ENCODE measurements at places on chromosomes 3 and 15.

GRCh38 chr3:148379763-148380382 is 317.8 kb upstream of the AGTR1 start:
- DNase-seq: no peak

GRCh38 chr3:136831461-136831860 is 12.5 kb downstream of the SLC35G2 start:
- DNase-seq: no peak

DNA sequence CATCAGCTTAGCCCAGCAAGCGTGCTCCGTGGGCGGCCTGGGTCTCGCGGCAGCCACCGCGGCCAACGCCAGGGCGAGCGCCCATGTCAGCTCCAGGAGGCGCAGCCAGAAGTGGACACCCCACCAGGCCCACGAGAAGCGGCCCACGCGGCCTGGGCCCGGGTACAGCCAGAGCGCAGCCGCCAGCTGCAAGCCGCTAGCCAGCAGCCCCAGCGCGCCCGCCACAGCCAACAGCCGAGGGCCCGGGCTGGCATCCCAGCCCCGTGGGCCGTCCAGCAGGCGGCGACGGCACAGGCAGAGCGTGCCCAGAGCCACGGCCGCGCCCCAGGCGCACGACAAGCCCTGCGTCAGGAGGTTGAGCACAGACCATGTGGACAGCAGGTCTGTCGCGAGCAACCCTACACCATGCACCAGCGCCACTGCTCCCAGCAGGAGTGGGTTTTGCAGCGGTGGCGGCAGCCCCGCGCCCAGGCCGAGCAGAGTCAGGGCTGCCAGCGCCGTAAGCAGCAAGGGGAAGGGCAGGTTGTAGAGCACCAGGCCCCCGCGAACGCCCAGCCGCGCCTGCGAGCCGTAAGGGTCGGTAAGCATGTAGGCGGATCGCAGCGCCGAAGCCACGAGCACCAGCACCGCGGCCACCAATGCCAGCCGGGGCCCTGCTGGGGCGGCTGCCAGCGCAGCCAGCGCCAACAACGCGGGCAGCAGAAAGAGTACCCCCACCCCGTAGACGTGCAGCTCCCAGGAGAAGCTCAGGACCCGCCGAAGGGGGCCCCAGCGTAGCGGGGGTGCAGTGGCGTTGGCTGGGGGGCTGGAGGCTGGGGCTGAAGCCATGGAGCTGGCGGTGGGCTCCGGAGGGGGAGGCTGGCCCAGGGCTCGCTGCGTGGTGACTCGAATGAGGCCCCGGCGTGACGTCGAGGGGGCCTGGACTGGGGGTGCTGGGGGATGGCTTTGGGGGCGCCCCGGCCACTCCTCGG is 4.9 kb downstream of the PRRT3 start:
- DNase-seq: no peak

DNA sequence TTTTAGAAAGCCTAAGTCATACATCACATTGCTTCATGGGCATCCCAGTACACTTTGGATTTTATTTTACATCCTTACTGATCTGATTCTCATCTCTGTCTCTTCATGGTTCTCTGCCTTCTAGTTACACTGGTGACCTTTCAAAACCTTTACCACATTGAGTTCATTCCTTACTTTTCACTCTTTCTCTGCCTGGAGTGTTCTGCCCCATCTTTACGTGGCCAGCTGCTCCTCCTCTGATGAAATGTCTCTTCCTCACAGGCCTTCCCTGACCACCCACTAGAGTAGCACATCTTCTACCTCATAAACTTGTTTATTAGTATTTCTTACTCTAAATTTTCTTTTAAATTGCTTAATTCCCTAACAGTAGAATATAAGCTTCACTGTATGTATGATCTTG is 17.7 kb downstream of the CTNNB1 start:
- no peak for DNase-seq

DNA sequence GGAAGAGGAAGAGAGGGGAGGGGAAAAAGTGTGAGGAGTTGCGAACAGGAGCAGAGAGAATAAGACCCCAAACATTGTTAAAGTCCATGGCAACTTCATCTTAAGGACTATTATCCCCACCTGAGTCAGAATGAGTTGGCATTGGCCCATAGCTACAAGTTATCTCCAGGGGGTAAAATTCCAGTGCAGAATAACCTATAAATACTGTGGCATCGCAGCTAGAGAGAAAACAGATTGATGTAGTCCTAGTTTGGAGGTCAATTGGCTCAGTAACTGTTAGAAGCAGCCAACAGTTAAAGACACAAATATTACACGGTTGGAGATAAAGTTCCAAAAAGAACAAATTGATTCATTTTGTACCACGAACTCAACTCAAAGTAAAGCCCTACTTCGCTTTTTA is 313.9 kb upstream of the CCDC54 start:
- no peak for DNase-seq

GRCh38 chr3:133949438-133949837 is 53.8 kb upstream of the RAB6B start:
- DNase-seq: no peak

- DNase-seq: no peak
Measured at GRCh38 chr3:25430287-25430934, 2.3 kb downstream of the RARB start.

DNA sequence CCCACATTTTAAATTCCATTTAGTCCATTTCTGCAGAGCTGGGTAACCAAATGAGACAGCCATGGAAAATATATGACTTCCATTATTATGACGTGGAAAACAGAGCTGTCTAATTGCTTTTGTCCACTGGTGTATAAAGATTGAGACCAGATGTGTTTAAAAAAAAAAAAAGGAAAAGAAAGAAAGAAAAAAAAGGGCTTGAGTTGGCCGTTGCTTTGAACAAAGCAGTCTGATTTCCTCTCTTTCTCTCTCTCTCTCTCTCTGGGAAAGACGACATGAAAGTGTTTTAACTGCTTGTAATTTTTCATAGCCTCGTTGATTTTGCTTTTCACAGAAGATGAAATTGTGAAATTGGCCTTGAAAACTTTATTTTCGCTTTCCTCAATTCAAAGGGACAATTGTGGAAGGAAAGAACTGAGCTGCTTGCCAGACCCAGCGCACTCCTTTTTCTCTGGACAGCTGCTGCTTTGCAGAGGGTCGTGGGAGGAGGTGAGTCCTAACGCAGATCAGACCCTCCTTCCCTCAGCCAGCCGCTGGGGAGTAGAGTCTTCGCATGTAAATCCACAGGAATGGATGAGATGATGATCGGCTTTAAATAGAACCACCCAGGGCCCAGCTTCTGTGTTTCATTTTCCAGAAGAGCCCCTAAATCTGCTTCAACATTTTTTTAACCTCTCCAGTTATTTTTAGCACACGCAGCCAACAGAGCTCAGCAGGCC is 42.8 kb upstream of the UBE2E1 start:
- no peak for DNase-seq

GRCh38 chr3:180871901-180872300 is 40.6 kb upstream of the FXR1 start:
- no peak for DNase-seq

DNA sequence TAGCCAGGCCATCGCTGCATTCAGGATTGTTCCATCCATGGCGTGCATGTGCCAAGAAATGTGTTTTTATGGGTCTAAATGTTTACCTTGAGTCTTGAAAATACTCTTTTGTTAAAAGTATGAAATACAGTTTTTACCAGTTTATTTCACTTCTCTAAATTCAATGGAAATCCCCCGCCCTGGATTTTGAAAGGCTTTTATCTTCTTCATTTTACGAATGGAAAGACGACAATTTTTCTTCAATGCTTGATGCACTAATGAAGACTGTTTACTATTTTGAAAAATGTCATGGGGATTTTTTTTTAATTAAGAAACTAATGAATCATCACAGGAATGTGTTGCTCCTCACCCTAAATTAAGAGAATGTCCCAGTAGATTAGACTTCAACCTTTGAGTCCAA is 83.5 kb downstream of the FAM81A start:
- no peak for DNase-seq

- no peak for DNase-seq
Measured at GRCh38 chr3:106485802-106486201, 617.0 kb upstream of the CBLB start.

- peak; percentile 78 for DNase-seq
Measured at GRCh38 chr15:63945007-63945788, 101.1 kb downstream of the DAPK2 start.

DNA sequence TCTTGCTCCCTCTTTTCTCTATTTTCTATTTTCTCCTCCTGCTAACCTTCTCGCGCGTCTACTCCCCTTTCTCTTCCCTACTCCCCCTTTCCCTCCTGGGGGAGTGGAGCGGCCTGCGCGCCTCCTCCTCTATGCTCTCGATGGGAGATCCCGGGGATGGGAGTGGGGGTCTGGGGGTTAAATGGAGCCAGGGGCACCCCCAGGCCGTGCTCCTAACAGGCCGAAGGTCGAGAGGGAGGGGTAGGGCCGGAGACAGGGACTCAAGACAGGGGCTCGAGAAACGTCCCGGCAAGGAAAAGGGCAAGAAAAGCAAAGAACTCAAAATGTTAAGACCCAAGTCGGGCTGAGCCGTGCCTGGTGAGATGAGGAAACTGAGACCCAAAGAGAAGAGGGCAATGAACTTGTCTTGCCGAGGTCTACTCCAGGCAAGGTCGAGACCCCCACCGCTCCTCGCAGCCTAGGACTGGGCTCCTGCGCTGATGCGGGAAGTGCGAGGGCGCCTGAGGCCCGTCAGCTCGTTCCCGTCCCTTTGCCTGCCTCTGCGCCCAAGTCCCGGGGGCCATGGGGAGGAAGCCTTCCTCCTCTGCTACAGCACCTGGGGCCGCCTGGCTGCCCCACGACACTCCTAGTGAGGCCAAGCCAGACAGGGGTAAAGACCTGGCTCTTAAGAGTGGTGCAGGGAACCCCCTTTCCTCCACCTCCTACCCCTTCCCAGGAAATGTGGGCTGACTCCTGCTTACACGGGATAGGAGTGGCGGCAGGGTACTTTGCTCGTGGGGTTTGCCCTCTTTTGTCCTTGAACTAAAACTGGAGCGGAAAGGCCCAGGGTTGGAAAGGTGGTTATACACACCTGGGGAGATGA is 770 bp upstream of the MEGF11 start:
- no peak for DNase-seq

DNA sequence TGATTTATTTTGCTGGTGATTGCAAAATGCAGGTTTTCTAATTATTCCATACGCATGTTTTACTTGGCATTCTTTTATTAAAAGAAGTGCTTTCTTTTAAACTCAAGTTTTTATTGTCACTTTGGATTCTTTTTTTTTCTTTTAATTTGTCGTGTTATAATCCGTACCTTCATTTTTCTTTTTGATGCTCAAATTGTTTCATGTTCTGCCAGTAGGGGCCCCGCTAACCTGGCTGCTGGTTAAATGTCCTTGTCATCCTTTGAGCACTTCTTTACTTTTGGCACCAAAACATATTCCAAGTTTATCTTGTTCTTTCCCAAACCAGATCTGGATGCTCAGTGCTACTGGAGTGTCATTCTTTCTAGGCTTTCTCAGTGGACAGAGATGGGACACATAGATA is 31.6 kb downstream of the MED12L start:
- no peak for DNase-seq

- DNase-seq: peak; percentile 40
Measured at GRCh38 chr15:77031376-77032050, 36.6 kb downstream of the PSTPIP1 start.

DNA sequence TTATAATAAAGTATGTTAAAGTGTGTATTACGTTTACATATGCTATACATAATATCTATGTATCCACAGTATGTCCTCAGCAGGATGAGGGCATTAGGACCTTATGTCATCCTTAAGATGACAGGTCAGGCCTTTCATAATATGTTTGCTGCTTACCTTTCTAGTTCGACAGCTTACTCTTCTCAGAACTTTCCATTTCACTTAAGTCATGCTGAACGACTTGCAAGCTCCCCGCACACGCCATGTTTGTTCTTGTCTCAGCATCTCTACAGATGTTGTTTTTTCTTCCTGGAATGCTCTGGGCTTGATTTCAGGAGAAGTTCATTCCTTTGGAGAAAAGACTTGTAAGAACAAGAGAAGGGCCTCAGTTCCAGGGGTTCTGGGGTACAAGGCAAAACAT is 36.0 kb upstream of the PPARG start:
- no peak for DNase-seq

DNA sequence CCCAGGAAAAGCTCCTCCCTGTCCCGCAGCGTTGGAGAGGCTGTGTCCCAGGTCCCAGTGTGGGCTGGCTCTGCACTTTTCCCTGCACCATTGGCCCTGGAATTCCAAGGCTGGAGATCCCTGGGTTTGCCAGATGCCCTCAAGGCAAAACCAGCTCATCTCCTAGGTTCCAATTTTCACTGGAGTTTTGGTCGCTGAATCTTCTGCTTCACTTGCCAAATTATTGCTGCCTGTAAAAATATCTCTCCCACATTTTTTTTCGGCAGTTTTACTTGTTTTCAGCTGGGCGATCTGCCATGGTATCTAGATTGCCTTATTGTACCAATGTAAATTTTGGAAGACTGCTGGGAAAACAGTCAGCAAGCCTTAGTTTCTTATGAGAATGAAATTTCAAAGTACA is 150.9 kb upstream of the ATP10A start:
- no peak for DNase-seq

DNA sequence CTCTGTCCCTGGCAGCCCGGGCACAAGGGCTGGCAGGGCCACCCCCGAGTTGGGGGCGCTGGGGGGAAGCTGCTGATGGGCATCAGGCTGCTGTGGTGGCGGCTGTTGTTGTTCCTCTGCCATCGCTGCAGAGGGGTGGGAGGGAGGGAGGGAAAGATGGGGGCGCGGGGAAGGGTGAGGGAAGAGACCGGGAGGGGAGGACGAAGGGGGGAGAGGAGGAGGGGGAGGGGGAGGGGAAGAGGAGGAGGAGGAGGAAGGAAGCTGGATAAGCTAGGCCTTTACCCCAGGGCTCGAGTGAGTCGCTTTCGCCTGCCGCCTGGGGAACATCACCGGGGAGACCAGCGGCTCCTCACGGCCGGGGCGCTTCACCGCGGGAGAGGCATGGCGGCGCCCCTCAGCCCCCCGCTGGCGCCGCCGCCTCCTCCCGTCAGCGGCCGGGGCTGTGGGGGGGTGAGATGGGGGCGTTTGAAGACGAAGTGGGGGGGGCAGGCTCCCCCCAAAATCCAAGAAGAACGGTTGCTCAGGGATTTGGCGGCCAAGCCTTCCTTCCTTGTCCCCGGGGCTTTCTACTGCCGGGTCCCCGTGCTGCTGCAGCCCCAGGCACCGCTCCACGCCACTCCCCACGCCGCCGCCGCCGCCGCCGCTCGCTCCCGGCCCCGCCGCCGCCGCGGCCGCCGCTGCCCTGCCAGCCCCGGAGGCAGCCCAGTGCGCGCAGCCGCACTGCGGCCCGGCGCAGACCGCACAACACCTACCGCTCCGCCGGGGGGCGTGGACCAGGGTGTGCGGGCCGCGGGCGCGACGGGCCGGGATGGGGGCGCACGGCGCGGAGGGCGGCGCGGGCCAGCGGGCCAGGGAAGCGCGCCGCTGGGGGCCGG is at the start of gene RFX7:
Gene RFX7 (minus strand): TSS at position 717 of the 875 bp plus-strand sequence. CDS start 594 bp downstream, at position 123.
- peak; percentile 82 for DNase-seq

DNA sequence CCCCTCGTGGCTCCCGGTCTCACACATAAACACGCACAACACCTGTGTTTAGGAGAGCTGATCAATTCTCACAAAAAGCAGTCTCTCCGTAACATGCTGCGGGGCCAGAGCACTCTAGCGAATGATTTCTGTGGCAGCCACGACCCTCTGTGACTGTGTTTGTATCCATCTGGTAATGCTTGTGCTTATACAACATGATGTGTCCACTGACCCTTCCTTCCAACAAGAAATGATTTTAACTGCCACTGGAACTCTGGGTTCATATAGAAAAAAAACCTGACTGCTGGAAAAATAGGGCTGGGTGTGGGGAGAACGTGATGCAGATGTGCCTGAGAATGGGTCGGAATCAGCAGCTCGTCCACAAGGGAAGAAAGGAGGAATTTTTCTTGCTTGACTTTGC is 410.2 kb downstream of the GAP43 start:
- no peak for DNase-seq

- no peak for DNase-seq
Measured at GRCh38 chr3:125556314-125556713, 36.3 kb upstream of the SNX4 start.
